ENCODE measurements at places on chromosomes 16 and 17.

DNA sequence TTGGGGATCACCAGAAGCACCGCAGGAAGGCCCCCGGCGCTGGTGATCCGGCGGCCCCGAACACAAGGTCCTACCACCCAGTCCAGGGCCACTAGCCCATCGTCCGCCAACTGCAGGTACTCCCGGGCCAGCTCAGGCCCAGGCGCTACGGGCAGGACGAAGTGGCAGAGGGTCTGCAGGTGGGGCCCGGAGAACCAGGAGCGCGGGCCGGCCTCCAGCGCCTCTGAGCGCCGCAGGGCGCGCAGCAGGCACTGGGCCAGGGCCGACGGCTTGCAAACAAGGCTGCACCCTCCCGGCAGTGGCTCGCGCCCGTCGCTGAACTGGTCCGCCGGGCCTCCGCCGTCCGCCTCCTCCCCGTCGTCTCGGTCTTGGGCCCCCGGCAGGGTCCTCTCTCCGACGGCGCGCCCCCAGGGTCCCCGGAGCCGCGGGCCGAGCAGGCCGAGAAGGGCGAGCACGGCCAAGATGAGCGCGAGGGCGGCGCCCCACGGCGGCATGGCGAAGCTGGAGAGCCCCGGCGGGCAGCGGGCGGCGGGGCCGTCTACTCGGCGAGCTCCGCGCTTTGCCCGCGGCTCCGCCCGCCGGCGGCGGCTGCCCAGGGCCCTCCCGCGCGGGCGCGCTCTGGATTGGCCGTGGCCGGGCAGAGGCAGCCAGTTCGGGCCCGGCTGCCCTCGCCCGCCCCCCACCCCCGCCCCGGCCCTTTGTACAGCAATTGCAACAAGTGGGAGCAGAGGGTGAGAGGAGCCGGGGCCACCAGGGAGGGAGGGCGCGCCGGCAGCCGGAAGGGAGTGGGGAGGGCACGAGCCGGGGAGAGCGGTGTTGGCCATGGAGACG lies at the start of gene ABHD15:
Gene ABHD15, minus strand, starts transcription at position 565 of the 831 bp plus-strand sequence. Its CDS starts 71 bp downstream, at position 494.
- peak; percentile 87 for DNase-seq

- DNase-seq = no peak
Observed at GRCh38 chr17:55783684-55784245, 32.9 kb downstream of the PCTP start.

GRCh38 chr16:51666821-51667220 lies 515.8 kb upstream of the SALL1 start:
- peak; percentile 9 for DNase-seq

DNA sequence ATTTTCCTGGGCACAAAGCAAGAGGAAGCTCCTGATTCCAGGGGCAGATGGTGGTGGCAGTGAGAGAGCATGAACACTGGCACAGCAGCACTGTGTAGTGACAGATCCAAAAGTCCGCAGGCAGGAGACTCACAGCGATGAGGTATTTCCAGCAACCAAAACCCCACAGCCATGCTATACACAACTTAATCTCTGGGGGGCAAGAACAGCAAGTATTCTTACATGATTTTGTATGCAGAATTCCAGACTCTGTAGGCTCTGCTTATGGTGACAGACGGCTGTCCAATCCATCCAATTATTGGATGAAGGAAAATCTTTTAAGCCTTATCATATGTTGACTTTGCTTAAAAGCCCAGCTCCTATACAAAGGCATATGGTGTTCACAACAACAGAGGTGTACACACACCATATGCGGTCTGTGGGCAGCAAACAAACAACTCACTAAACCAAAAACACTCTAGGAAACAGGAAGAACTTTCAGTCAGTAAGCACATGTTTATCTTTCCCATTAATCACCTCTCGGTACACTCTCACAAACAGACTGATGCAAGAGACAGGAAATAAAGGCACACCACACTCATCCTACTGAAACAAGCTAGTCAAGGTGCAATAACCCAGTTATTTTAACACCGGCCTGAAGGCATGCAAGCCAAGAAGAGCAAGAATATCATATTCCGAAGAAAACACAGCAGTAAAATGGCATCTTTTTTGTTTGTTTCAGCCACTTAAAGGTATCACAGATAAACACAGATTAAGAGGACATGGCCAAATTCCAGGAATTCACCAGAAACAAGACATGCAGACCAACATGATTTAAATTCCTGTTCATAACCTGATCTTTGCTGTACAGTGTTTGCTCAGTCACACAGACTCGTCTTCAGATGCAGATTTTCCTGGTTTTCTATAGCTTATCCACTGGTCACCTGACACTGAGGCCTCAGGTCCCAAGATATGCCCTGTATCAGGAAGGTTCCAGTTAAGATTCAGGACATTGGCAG lies 47.8 kb downstream of the ERN1 start:
- DNase-seq = peak; percentile 76

GRCh38 chr17:71302721-71303549 lies 817.9 kb upstream of the SOX9 start:
- peak; percentile 14 for DNase-seq

- no peak for DNase-seq
Observed at GRCh38 chr17:15095935-15096334, 169.2 kb downstream of the PMP22 start.

DNA sequence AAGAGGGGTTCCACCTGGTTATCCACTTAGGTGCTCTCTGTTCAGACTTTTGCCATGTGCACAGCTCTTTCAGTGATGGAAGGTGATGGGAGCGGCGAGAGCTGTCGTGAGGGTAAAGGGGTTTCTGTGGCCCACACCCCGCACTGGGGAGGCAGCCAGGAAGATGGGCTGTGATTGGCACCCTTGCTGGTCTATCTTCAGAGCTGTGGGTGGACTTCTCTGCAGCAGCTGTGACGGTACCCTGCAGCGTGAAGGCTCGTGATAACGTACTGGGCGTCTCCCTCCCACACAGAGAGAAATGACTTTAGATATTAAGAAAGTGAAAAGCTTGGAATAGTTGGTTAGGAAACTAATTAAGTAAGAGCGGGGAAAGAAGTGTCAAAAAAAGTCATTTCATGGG lies 45.8 kb downstream of the MPRIP start:
- DNase-seq = no peak

DNA sequence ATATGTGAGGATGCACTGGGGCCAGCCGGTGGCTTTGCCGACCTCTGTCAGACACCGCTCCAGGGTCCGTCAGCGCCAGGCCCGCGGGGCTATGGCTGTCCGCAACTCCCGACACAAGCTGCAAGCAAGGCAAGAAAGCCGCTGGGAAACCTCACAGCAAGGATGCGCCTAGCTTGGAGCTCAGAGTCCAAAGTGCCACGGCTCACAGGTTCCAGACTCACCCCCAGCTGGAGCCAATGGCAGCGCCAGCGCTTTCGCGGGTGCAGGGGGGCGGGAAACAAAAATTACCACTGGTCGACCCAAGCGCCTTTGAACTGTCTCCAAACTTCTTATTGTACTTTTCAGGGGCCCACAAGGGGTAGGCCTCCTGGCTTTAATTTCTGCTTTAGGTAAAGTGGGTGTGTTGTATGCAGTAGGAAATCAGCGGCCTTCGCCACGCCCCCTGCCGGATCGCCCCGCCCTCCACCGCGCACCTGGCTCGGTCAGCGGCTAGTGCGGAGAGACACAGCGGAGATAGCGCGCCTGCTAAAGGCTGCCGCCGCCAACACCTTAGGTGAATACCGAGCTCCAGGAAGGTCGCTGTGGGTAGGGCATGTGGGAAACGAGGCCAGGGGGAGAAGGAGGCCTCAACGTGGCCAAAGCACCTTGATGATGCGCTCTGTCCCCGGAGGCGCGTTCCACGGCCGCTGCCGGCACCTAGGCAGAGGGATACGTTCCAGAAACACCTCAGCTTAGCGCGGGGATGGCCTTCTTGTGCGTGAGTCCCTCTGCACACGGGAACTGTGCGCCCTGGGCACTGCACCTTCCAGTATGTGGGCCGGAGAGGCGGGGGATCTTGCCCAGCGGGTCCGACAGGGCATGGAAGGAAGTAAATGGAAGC lies 61.0 kb upstream of the RBL2 start:
- peak; percentile 52 for DNase-seq

DNA sequence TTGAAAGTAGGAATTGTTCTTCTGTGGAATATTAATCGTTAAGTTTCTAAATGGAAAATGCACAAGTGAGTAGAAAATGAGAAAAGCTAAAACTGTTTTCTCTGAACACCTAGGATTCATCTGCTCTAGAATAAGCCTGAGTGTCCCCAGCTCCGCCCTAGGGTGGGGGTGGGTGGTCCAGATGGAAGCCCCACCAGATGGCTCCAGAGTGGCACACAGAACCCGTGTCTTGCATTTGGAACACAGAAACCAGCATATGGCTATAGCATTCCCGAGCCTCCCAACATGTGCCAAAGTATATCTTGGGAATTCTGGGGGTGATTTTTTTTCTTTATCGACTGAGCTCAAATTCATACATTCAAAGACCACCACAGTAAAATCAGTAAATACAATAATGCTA lies 517.7 kb upstream of the PSMD7 start:
- DNase-seq = no peak

GRCh38 chr16:228151-228851 lies 948 bp downstream of the LUC7L start:
- DNase-seq = peak; percentile 33

DNA sequence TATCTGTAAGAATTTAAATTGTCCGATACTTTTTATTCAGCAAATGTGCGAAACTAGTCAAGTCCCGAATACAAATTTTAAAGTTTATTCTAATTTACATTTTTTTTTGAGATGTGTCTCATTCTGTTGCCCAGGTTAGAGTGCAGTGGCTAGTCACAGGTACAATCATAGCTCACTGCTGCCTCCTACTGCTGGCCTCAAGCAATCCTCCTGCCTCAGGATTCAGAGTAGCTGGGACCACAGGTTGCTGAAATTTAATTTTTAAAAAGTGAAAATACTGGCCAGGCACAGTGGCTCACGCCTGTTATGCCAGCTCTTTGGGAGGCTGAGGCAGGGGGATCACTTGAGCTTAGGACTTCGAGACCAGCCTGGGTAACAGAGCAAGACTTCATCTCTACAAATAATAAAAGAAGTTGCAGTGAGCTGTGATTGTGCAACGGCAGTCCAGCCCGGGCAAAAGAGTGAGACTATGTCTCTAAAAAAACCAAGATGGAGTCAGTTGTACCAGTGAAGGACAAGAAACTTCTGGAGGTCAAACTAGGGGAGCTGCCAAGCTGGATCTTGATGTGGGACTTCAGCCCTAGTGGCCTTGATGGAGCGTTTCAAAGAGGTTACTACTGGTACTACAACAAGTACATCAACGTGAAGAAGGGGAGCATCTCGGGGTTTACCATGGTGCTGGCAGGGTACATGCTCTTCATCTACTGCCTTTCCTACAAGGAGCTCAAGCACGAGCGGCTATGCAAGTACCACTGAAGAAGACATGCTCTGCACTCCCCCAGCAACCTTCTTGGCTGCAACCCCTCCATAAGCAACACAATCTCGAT lies 5.6 kb downstream of the POLG2 start:
- peak; percentile 52 for DNase-seq

- DNase-seq = no peak
Observed at GRCh38 chr17:77474292-77474988, 333.7 kb downstream of the SEC14L1 start.

- no peak for DNase-seq
Observed at GRCh38 chr16:622920-623280, 7.9 kb upstream of the WFIKKN1 start.

GRCh38 chr17:27326051-27326450 lies 32.1 kb downstream of the WSB1 start:
- DNase-seq = no peak

- DNase-seq = no peak
Observed at GRCh38 chr17:37197336-37197735, 178.4 kb upstream of the C17orf78 start.

DNA sequence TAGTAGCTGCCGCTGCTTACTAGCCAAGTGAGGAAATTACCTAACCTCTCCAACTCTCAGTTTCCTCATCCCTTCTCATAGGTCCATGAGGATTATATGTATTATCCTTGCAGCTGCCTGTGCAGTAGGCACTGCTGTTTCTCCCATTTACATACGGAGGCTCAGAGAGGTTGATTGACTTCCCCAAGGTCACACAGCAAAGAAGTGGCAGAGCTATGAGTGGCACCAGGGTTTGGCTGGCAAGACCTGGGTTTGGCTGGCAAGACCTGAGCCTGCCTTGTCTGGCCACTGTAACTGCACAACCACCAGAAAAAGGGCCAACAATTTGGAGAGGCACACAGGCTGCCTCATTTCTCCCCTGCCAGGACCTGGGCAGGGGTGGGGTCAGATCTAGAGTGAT lies 2.5 kb upstream of the NDRG4 start:
- DNase-seq = no peak

GRCh38 chr17:44922746-44923470 lies 7.6 kb upstream of the GFAP start:
- no peak for DNase-seq

- DNase-seq = no peak
Observed at GRCh38 chr16:86294535-86295196, 215.7 kb upstream of the FOXF1 start.

- DNase-seq = peak; percentile 45
Observed at GRCh38 chr17:31696184-31696602, 162.9 kb downstream of the COPRS start.

DNA sequence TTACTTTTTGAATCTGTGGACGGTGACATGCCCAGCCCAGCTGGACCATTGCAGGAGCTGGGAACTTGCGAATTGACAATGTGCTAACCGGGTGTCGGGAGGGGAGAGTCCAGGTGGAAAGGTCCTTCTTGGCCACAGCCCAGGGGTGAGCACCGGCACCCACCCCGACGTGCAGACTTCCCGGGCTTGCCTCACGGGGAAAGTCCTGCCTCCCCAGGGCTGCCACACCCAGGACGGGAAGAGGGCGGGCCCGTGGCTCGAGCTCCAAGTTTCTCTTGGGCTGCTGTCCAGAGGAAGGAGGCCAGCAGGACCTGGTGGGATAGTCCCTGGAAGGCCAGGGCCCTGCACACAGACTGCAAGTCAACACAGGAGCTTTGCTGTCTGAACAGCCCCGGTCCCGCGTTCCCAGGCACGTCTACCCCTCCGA lies 17.7 kb downstream of the CARD14 start:
- DNase-seq = peak; percentile 13

- DNase-seq = no peak
Observed at GRCh38 chr17:65473363-65473762, 88.1 kb downstream of the AXIN2 start.
